ENCODE measurements at places on chromosomes 1 and 21.

GRCh38 chr1:46809904-46810303 is 11.1 kb downstream of the CYP4B1 start:
- DNase-seq, result no peak

DNA sequence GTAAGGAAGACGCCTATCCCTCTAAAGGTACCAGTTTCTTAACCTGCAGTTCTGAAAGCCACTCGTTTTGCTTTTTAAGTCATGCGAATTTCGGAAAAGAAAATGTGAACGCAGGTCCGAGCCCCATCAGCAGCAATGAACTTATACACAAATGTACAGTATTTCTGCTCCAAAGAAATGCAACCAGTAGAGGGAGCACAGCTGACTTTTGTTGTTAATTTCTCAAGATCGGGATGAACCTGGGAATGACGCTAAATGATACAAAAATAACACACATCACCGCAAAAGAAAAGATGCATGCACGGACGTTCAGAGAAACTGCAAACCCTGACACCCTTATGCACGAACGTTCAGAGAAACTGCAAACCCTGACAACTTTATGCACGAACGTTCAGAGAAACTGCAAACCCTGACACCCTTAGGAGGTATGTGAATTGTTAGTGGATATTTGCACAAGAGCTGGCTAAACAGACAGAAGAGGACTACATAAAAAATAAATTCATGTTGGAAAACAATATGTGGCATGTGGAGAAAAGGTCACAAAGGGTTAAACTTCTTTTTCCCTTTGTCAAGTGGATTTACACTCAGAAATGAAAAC is 3.5 kb upstream of the TIAM1 start:
- no peak for DNase-seq

DNA sequence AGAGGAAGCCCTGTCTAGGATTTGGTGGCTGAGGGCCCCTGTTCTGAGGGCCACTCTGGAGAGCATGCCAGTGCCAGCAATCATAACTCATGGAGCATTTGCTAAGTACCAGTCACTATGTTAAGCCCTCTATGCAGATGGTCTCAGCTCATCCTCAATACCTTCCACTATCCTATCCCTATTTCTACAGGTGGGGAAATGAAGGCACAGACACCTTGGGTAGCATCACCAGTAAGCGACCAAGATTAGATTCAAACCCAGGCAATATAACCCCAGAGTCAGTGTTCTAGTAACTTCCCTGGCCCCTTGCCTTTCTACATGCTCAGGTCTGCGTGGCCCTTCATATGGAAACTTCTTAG is 7.9 kb upstream of the NBPF1 start:
- DNase-seq, result no peak

GRCh38 chr1:109919303-109919702 is 8.7 kb downstream of the CSF1 start:
- no peak for DNase-seq

- no peak for DNase-seq
These were observed 97.2 kb downstream of the SPATA6 start for GRCh38 chr1:48374785-48375184.

GRCh38 chr21:37435120-37435519 is 68.5 kb downstream of the DYRK1A start:
- no peak for DNase-seq

- no peak for DNase-seq
These were observed 1.5 kb downstream of the GPATCH4 start for GRCh38 chr1:156599811-156600210.

- DNase-seq, result no peak
These were observed 9.4 kb downstream of the PEA15 start for GRCh38 chr1:160214481-160215140.
